Cerebellar nuclear complex (tissue), 1 donor: ENCODE measurements at places on chromosomes 16 and 17.

- no peak for DNase-seq
These were observed 15.4 kb upstream of the NUBP1 start for GRCh38 chr16:10728003-10728887.

GRCh38 chr17:82092628-82092994, 5.4 kb downstream of the FASN start:
- DNase-seq = no peak

DNA sequence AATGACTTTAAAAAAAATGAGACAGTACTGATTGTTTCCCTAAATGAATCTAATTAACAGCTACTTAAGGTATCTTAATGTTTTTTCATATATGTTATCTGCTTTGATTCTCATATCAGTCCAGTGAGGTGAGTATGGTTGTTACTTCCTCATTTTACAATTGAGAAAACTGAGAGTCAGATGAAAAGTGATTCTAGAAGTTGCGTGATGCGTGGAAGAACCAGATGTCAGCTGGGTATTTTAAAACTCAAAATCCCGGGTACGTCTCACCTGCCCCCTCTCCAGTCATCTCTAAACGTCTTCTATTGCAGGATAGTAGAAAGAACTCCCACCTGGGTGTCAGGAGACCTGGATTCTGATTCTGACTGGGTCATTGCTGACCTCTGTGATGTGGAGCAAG, 89.2 kb downstream of the MAP2K6 start:
- no peak for DNase-seq

DNA sequence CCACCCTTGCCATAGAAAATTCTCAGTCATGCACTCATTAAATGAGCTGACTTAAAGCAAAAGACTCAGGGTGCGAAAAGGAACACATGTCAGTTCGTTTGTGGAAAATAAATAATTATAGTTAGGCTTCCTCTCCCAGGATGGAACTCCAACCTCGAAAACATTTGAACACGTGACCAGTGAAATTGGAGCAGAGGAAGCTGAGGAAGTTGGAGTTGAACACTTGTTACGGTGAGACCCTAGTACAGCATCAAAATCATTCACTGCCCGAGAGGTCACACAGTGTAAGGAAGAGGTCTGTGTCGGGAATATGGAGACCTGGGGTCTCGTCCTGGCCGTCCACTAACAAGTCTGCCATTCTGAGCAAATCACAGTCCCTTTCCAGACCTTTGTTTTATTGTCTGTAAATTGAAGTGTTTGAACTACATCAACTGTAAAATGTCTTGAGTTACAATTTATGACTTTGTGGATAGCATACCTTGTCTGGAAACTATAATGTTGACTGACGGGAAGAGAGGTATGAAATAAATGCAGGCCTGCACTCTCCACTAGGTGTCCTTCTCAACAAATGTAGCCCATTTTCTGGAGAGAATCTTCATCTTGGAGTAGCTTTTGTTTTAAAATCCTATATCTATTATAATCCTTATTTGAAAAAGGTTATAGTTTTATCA, 7.7 kb downstream of the PSMD7 start:
- no peak for DNase-seq

DNA sequence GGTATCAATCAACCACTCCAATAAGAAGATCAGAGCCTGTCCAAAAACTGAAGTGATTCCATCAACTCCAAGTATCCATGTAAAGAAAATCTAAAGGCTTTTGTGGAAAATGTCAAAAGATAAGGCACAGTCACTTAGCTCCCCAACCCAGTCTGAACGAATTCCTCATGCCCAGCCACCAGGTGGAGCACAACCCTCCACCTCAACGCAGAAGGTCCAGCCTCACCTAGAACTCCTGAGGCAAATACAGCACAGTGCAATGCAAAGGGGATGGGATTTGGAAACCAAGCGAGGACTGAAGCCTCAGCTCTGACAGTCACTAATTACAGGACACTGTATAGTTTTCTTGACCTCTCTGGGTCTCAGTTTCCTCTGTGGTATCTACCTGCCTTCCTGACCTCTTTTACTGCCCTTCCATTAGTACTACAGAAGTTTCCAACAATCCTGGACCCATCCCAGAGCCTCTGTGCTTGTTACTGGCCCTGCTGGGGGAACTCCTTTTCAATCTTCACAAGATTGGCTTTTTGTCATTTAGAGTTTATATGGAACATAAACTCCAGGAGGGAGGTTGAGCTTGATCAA, 2.0 kb downstream of the NCBP3 start:
- no peak for DNase-seq

GRCh38 chr17:76356803-76357456, 3.2 kb upstream of the PRPSAP1 start:
- no peak for DNase-seq
